ENCODE measurements at places on chromosomes 12 and 14.

- DNase-seq, result no peak
These were observed 116.3 kb downstream of the RTN1 start for GRCh38 chr14:59754256-59754655.

DNA sequence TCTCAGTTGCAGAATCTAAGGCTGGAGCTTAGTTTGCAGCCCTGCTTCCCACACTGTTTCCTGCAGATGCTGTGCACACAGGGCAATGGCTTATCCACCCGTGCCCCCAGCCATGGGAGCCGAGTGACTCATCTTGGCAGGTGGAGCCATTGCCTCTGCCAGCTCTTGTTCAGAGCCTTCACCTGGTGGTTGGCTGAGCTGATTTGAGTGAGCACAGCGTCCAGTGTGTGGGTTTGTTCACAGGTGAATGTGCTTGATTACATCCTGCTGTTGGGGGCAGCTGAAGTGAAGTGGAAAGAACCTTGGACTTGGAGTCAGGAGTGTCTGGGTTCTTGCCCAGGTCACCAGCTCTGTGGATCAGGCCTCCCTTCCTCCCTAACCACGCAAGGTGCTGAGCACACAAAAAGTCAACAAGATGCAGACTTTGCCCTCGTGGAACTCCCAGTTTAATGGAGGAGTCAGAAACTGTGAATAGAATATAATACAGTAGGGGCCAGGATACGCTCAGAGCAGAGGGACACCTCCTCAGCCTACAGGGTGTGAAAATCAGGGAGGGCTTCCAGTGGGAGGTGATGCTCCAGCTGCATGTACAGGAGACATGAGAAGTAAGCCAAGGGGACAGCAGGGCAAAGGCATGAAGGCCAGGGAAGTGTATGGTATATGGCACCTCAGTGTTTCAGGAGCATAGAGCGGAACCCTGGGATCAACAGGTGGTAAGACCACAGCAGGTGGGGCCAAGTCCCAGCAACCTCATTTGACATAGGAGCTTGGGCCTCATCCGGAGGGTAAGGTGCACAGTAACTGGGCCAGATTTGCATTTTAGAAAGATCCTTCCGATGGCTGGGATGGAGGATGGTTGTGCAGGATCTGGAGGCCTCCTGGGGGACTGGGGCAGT, 22.8 kb downstream of the JDP2 start:
- no peak for DNase-seq

DNA sequence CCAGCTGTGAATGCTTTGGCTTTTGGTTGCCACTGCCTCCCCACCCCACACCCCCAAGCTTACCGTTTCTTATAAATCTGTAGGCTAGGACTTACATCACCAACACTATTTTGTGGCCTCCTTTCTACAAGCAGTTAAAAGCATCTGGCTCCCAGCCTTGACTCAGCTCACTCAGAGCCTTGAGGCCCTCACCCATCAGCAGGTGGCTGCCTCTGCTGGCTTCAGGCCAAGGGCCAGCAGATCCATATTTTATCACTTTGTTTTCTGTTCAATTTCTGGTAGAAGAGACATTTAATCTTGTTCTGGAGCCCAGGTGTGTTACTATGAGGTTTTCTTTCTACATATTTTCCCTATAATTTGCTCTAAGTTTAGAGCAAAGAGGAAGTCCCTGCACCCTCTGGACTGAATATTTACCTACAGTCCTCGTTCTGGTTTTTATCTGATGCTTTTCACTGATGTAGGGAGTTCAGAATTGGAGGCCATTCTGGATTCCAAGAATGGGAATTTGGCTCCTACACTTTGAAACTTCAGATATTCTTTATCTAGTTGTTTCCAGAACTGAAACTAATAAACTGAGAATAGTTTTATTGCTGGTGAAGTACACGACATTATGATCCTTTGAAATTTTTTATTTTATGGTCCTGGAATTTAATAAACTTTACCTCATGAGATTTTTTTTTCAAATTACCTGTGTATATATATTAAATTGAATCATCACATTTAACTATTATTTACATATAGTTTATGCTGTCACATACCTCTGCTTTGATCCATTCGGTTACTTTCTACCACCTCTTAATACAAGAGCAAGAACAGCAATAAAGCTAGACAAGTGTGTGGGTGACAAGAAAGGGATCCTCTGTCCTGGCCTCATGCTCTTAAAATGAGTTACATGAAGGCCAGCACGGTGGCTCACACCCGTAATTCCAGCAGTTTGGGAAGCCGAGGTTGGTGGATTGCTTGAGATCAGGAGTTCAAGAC, 22.2 kb downstream of the PLBD1 start:
- DNase-seq, result no peak

DNA sequence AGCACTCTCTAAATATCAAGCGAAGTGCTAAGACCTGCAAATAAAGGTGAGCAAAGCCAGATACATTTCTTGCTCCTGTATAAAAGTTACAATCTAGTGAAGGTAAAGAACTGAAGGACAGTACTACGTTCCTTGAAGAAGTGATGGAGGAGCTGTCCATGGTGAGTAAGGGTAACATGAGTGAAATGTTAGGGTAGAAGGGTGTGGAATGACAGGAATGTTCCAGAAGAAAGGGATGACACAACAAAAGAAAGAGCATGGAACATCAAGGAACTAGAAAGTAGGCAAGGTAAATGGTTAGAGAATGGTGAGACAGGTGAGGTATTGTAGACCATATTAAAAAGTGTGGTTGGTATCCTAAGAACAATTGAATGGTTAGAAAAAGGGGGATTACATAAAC, 272.4 kb downstream of the ACSS3 start:
- no peak for DNase-seq

DNA sequence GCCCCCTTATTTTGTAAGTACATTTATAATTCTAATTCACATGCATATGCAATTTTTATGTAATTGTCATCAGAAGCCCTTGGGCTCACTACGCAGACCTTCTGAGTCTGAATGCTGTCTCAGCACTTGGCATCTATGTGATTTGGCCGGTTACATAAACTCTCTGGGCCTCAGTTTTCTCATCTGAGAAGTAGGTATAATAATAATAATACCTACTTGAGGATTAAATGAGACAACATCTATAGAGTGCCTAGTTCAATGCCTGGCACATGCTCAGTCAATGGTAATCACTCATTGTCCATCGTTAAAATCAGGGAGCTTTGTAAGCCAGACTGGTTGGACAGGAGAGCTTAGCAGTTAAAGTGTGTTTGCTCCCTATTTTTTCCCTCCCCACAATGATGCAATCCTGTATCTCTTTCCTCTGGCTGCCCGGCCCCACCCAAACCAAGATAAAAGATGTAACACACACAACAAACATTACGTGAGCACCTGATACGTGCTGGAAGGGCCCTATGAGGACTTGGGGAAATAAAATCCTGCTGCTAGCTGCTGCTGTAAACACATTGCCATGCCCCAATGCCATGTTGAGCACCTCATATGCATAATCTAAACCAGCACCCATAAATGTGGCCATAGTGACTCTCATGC, 235.0 kb downstream of the CRADD start:
- DNase-seq, result no peak

GRCh38 chr14:94100847-94101246, 9.7 kb upstream of the IFI27 start:
- no peak for DNase-seq

- no peak for DNase-seq
These were observed 33.8 kb upstream of the GPR68 start for GRCh38 chr14:91278383-91278715.

DNA sequence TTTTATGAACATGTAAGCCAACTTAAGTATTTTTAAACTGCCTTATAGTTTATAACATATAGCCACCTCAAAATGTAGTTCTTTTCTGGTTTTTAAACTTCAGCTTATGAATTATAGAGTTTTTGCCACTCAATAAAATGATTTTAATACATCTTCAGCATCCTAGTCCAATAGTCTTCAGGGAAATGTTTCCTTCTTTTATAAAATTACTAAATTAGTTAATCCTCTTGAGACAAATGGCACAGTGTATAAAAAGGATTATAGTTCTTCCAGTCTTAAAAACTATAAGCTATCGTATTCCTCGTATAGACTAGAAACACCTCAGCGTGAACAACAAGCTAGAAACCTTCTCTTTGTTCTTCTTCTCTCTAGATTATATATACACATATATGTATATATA, at the start of gene OR6C74:
Gene OR6C74 (plus strand): TSS at position 301 of the 400 bp plus-strand sequence. CDS start 2,679 bp downstream, outside the sequence.
- DNase-seq, result no peak

GRCh38 chr12:83082690-83083276, 396.1 kb downstream of the TMTC2 start:
- DNase-seq, result no peak

DNA sequence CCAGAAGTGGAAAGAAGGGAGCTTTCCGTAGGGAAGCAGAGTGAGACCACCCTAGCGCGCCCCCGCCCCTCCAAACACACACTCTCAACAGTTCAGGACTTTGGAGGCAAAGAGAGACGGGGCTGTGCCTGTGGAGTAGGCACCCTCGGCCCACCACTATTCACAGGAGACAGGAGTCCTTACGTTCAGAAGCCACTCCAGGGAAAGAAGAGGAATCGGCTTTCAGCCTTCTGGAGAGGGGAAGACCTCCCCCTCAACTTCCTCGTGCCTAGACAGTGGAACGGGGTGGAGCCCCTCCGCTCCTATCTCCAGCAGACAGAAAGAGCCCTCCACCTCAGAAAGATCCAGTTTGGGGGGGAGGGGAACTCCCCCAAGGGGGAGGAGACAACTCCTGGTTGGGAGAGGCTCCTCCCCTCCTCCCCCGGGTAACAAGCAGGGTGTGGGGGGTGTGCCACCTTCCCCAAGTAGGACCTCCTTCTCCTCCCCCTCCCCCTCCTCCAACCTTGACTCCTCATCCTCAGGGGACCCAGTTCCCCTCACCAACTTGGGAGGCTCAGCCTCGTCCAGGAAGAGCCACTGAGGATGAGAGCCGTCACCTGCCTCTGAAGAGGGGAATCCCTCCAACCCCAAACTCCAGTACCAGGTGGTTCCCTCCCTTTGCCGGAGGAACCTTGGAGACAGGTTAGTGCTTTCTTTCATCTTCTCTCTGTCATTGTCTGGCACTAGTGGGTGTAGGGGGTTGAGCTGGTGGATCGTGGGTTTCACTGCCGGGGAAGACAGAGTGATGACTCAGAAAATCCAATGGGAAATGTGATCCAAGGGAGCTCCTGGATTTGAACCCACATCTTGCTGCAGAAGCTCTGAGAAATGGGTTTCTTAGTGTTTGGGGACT, 883 bp downstream of the FOXJ2 start:
- peak; percentile 34 for DNase-seq

DNA sequence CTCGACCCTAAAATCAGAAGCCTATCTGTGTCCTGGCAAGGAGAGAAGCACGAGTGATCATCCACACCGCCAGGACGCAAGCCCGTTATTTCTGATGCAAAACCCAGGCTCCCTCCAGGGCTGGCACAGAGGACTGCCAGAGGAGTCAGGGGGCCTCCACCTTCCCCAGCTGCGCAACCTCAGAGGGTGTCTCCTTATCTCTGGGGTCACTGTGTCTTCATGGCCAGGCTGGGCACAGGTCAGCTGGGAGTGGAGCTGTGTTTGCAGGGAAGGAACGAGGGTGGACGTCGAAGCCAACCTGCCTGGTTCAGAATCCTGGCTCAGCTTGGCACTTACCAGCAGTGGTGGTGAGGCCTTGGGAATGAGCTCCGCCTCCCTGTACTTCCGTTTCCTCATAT, 12.0 kb upstream of the SERPINA3 start:
- no peak for DNase-seq

- DNase-seq, result no peak
These were observed 35.2 kb downstream of the PRIMA1 start for GRCh38 chr14:93752980-93753561.

DNA sequence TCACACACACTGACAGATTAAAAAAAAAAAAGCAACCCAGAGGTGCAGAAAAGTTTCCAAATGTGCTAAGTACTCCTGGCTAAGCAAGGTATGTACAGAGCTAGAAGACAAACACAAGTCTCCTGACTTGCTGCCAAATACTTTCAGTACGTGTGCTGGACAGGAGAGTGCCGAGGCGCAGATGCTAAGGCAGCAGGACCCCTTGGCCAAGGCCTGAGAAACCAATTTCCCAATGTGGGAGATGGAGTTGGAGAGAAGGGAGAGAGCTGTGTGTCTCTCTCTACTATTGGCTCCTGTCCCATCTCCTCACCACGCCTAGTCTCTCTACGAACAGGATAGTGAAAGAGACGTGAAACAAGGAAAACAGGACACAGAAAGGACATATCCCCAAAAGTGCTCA, 5.3 kb downstream of the SPRYD3 start:
- no peak for DNase-seq

DNA sequence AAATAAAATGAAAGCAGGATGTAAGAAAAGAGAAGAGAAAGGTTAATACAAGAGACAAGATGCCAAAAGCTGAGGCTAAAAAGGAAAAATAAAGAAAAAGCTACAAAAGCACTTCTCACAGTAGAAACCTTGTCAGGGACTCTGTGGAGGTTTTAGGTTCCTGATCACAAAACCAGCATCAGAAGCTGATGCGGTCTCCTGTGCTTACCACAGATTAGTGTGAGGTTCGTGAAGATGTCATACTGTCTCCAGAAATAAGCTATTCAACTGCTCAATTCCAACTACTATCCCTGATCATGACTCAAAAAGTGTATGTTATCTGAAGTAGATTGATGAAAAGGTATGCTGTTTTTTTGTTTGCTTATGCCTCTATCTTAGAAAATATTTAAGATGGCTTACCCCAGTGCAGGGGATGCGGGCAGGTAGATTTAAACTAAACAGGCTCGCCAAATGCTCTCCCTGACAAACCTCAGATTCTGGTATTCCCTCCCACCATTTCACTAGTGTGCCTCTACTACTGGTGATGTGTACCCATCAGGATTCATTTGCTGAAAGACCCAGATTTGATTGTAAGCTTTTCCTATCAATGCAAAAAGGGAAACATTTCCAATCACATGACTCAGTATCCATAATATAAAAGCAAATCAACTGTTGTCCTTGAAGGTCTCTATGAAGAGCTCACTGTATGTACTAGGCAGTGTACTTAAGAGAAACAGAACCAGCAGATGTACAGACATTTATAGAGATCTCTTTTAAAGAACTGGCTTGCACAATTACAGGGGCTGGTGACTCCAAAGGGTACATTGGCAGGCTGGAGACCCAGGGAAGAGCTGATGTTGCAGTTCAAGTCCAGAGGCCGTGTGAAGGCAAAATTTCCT, 169.5 kb upstream of the FOXN3 start:
- DNase-seq, result no peak

DNA sequence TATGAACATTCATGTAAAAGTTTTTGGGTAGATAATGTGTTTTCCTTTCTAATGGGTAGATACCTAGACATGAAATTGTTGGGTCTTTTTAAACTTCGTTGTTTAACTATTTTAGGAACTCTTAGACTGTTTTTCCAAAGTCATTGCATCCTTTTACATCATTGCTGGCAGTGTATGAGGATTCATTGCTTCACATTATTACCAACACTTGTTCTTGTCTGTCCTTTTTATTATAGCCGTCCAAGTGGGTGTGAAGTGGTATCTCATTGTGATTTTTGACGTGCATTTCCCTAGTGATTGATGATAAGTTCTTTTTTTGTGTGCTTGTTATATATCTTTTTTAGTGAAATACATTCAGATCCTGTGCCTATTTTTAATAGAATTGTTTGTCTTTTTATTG, 39.4 kb downstream of the USP15 start:
- no peak for DNase-seq

DNA sequence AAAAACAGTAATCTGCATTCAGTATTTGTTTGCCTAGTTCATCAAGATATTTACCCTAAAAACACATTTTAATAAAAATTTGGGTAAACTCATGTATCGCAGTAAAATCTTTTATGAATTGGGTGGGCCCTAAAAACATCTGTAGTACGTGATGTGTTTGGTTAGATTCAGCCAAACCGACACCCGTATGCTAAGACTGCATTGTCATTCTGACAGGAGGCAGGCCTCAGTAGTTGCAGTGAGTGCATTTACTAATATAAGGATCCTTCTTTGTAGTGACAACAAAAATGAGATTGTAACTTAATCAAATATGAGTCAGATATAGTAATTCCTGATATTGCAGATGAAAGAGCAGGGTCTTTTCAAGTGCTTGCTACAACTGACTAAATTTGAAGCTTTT, 191.8 kb downstream of the SLC16A7 start:
- no peak for DNase-seq

Data from T-helper 1 cell (primary cell).